ENCODE measurements at places on chromosomes 16 and 17. TPM values are rescaled to one million over a fixed set of nuclear protein-coding genes. Genes with fewer than 3 reads are reported as not detected.

DNA sequence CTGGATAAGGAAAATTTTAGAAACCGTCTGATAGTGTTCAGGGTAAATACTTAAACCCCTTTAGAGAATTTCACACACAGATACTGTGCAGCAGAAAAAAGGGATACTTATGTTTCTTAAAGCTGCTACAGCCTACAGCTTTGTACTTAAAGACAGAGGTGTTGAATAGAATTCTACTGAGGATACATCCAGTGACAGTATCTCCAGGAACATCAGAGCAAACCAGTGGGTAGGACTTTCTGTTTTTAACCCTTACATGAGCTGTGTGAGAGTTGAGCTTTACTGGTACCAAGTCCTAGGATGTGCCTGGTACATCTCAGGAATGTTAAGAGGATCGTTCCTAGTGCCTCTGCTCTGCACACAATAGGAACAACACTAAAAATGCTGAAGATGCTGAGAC, 191.5 kb downstream of the FTO start:
- DNase-seq: no peak

DNA sequence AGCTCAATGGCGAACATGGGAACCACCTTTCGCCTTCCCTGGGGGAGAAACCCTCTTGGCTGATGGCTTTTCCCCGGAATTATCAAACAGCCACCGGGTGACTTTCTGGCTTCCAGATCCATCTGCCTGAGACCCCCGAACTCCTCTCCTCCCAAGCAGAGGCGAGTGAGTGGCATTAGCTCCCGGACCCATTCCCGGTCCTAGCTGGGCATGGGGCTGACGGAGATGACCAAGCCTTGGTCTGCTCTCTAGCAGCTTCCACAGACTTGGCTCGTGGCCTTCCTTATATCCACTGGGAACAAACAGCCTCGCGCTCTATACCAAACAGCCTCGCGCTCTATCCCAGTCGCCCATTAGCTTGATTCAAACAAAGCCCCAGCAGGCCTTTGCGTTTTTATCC, 62.4 kb downstream of the CCDC182 start:
- DNase-seq: no peak

GRCh38 chr17:69607162-69607834, 192.8 kb downstream of the MAP2K6 start:
- no peak for DNase-seq

GRCh38 chr17:80780381-80781198, 211.1 kb upstream of the CHMP6 start:
- DNase-seq: peak; percentile 45

DNA sequence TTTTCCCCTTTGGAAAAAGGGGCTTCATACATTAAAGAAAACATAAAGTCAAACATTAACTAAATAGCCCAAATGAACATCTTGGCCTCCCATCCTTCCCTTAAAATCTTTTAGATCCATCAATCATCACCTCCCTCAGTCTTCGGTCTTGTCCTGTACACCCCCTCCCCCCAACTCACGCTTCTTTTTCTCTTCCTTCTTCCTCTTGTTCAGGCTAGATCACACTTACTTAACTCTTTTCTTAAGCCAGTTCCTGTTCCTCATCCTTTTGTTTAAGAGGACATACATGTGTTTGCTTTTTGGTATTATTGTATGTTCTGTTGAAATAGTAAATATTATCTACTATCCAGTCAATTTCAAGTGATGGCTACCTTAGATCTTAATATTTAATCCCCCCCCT, 5.5 kb downstream of the MFSD6L start:
- no peak for DNase-seq

Gene KRT12
- not detected for total RNA-seq

DNA sequence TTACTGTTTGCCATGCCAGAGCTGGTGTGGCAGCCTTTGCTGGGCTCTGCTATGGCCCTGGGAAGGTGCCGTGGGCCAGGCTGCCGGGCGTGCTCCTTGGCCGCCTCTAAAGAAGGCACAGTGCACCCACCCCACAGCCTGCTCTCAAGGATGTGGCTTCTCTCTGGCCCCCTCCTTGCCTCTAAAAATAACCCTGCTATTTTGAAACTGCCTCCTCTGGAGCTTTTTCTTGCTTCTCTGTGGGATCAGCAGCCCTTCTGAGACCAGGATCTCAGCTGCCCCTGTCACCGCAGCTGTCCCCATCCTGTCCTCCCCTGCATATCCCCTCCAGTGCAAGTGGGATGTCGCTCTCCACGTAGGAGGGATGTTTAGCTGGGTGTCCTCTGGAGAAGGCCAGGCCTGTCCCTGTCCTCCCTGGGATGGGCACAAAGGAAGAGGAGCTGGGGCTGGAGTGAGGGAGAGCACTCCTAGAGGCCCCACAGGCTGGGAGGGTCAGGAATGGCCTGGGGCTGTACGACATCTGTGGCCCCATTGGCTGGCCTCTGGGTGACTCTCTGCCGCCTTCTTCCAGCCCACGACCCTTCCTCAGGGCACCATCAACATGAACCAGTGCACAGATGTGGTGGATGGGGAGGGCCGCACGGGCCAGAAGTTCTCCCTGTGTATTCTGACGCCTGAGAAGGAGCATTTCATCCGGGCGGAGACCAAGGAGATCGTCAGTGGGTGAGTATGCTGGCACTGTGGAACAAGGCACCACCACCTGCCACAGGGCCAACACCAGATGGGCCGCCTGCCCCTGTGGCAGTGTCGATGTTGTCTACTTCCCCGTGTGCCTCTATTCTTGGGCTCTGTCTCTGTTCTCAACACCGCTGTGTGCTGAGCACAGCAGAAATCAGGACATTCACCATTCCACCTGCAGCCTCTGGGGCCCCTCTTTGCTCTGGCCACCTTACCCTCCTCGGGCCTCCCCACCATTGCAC, 79.7 kb downstream of the PLD6 start:
- DNase-seq: no peak

DNA sequence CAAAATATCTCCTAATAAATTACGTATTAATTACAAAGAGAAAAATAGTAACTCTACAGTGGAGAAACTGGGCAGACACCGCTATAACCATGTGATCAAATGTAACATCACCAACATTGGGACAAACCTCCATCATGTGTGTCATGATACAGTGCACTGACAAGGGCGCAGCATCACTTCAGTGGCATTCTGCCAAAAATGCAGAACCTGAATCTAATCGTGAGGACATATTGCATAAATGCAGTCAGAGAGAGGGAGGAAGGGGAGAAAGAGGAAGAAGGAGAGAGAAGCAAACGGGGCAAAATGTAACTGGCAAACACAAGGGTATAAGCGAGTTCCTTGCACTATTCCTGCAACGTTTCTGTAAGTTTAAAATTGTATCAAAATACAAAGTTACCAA, 74.2 kb upstream of the MARCHF10 start:
- no peak for DNase-seq

DNA sequence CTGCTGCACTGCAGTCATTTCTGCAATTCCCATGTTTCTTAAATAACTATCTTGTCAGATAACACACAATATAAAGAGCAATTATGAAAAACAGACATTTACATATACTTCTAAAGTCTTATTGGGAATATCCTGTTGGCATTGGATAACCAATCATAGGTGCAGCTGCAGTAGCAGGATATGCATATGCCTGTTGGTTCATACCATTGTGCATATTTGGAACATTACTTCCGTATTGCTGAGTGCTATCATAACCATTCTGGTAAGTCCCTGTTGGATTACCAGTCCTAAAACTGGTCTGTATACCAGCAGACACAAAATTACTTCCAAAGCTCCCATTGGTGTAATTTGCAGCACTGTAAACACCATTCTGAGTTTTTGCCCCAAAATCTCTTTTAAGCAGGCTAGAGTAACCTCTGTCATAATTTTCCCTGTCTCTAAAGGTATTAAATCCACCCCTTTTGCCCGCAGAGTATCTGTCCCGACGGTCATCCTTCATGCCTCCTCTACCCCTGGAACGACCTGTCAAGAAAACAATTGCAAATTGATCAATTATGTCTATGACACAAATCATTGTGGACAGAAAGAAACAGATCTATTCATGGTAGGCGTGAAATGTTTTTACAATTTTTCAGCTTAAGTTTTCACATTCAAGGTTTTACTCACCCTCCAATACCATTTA, 3.1 kb upstream of the POLG2 start:
- no peak for DNase-seq

Gene OR1A1
- total RNA-seq: not detected

- DNase-seq: no peak
These were observed 6.9 kb upstream of the ELAC2 start for GRCh38 chr17:13024526-13025257.

DNA sequence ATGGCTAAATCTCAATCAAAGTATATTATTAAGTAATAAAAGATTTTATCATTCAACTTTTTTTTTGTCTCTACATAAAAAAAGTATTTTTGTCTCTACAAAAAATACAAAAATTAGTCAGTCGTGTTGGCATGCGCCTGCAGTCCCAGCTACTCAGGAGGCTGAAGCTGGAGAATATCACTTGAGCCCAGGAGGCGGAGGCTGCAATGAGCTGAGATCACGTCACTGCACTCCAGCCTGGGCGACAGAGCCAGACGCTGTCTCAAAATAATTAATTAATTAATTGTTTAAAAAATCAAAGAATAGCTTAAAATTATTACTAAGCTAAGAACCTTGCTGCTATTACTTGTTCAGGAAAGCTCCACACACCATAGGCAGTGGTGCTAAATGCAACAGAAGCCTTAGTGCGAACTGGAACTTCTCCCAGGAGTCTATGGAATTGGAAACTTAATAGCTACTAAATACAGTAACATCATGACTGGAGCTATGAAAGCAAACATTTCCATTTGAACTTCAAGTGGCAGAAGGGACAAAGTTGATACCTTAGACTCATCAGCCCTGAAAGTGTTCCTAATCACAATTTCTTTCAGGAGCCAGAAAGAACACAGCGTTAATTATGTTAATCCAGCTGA, 22.6 kb downstream of the ADCY9 start:
- DNase-seq: peak; percentile 53

Gene SULT1A3
- total RNA-seq: 9.4 TPM

DNA sequence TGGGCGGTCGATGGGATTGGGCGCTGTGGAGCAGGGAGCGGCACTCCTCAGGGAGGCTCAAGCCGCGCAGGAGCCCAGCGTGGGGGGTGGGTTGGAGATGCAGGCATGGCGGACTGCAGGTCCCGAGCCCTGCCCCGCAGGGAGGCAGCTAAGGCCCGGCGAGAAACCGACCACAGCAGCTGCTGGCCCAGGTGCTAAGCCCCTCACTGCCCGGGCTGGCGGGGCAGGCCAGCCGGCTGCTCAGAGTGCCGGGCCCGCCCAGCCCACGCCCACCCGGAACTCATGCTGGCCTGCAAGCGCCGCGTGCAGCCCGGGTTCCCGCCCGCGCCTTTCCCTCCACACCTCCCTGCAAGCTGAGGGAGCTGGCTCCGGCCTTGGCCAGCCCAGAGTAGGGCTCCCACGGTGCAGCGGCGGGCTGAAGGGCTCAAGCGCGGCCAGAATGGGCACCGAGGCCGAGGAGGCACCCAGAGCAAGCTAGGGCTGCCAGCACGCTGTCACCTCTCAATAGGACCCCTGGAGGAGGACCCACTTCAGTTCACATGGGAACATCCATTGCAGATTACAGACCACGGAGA, 20.5 kb upstream of the METTL16 start:
- no peak for DNase-seq

Gene CD300C
- 4.1 TPM for total RNA-seq

Gene DHRS7C
- not detected for total RNA-seq

- DNase-seq: no peak
These were observed 37.0 kb upstream of the AKAP1 start for GRCh38 chr17:57048096-57048495.

Gene USP32
- 69.6 TPM for total RNA-seq

DNA sequence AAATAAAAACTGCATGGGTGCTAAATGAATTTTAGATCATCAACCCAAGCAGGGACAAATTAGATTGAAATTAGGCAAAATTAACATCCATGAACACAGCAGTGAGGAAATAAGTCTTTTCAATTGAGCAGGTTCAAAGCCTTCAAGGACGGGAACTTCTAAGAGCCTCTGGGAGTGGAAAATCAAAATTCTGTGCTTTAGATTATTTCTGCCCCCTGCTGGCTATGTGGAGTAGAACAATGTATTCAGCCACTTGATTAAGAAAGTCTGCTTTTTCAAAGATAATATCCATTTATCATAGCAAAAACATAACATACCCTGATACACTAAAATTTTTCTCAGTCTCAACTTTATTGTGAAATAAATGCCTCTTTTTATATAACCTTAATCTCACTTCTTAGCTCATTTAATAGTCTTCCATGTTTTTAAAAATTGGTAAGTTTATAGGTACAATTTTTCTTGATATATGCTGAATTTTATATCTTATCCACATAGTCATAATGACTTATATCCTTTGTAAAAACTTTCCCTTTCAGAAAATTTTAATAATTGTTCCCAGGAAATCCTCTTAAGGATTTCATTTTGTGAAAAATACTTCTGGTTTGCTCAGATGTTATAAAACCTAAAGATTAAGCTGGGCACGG, 28.1 kb upstream of the NOL11 start:
- DNase-seq: no peak

DNA sequence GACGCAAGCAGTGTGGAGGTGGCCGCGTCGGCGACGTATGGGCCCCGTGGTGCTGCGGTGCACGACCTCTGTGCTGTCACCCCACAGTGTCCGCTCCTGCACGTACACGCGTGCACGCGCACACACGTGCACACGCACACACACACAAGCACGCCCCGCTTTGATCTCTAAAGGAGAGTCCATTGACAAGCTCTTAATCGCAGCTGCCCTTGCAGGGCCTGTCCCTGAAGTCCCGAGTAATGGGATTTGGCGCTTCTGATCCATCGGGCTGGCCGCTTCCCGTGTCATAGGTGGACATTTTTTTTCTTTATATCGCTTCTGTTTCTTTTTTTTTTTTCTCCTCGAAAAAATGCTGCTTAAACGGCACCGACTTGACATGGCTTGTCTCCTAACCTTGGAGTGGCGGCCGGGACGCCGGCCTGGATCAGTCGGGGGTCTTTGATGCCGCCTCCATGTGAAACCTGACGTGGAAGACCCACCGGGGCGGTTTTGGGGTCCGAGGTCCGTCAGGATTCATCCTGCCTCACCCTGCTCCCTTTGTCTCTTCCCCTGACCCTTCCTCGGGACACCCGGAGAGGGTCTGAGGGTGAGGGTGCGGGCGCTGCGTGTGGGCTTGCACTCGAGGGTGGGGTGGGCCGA, 8.3 kb upstream of the AXIN1 start:
- no peak for DNase-seq

- no peak for DNase-seq
These were observed 321.3 kb downstream of the RBFOX1 start for GRCh38 chr16:7653746-7654461.

GRCh38 chr16:89687092-89687940, 827 bp downstream of the CDK10 start:
- no peak for DNase-seq

DNA sequence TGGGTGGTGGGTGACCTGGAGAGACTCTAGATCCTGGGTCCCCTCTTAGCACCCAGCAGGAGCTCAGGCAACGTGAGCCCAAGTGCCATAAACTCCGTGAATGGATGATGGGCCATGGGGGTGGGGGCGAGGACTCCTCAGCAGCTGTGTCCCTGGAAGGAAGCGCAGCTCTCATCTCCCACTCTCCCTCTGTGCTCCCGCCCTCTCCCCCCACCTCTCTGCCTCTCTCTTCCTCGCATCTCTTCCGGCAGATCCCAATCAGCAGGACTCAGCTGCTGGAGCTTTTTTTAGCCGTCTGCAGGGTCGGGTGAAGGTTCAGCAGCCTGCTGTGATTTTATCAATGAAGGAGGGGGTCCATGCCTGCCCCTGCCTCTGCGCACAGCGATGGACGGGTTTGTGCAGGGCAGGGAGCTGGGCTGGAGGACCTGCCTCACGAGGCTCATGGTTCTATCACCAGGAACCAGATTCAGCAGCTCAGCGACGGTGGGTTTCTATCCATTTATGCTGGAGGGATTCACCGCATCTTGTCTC, 8.3 kb downstream of the CCR7 start:
- DNase-seq: peak; percentile 84

Measured in mesenteric fat pad (tissue), 1 donor.